ENCODE measurements at places on chromosomes 16 and 17. TPM values are rescaled to one million over a fixed set of nuclear protein-coding genes. Genes with fewer than 3 reads are reported as not detected.

The ACACA gene
- total RNA-seq = 23.6 TPM

DNA sequence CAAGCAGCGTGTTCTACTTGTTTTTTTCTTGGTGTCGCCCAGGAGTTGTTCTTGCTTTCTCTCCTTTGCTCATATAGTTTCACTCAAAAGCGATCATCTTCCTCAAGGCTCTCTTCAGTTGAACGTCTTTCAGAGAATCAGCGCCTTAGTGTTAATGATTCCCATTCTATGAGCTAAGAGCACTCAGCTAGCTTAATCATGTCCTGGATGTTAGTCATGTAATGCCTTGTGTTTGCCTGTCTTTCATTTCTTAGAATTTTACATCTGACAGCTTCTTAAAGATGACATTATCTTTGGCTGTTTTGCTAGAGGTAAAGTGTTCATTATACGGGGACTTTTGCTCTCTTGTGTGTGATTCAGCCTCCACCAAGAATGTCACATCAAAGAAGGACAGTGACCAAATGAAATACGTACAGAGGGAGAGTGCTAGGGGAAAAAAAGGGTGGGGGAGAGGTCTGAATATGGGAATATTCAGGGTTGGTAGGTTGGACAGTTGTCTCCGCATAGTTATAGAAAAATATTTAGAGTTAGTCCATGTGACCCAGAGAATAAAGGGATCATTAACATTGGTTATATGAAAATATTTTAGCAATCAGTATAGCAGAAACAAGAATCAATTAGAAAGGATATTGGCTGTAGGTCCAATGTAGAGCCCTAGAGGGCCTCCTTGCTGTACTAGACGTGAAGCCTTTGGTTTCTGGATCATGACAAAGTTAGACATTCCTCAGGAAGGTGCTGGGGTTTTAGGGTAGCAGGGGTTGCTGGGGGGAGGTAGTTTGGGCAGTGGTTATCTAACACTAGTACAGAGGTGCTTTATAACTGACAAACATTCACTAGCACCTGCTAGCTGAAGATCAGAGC lies 31.9 kb upstream of the ANKFN1 start:
- no peak for DNase-seq

DNA sequence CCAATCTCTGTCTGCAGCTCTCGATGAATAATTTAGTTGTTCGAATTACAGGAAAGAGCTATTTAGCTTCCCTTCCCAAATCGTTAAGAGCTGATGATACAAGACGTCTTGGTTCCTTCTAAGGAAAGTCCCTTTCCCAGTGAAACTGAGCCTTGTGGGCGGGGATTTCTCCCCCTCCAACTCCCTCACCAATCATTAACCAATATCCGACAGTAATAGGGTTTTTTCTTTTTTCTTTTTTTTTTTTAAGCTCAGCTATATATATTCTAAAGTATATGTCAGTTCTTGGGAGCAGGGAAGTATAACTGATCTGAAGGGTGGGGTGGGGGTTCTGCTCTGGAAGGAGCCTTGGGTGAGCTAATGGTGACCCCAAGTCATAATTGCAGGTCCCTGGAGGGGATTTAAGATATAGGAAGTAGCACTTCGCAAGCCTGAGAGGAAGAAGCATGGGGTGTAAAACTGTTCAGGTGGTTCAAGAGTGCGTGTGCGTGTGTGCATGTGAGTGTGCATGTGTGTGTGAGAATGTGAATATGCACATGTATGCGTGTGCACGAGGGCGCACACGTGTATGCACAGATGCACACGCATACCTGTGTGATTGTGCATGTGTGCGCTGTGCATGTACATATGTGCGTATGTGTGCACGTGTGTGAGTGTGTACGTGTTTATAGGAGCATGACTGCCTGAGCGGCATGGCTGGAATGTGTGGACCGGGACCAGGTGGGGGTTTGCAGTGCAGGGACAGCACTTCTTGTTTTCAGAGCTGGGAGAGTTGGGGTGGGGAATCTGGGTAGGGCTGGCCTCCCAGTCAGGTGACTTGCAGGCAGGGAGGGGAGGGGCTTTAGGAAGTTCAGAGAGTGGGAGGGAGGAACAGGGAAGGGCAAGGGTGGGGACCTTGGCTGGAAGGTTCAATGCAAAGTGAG lies 42.7 kb downstream of the SOCS3 start:
- no peak for DNase-seq

GRCh38 chr16:47970291-47970931 lies 185.4 kb downstream of the ABCC12 start:
- no peak for DNase-seq

- no peak for DNase-seq
Measured at GRCh38 chr17:76700270-76700616, 10.5 kb downstream of the MXRA7 start.

All from heart right ventricle (tissue), 16 donors.